ENCODE measurements at places on chromosomes 4 and X.

DNA sequence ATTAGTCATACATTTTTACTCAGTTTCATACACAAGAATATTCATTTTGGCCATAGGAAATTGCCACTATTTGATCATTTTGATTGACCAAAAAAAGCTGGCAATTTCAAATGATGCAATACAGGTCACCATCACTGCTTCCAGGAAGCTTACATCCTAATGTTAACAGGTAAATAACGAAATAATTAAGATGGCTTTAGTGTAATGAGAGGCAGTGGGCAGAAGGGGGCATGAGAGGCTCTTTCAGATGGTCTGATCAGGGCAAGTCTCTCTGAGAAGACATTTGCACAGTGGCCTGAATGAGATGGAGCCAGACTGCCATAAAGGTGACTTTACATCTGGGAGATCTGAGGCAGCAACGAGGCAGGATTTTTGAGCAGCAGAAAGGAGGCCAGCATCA, 170.7 kb downstream of the SLIT2 start:
- peak; percentile 12 for DNase-seq

GRCh38 chr4:4416981-4417380, 30.1 kb downstream of the NSG1 start:
- no peak for DNase-seq

DNA sequence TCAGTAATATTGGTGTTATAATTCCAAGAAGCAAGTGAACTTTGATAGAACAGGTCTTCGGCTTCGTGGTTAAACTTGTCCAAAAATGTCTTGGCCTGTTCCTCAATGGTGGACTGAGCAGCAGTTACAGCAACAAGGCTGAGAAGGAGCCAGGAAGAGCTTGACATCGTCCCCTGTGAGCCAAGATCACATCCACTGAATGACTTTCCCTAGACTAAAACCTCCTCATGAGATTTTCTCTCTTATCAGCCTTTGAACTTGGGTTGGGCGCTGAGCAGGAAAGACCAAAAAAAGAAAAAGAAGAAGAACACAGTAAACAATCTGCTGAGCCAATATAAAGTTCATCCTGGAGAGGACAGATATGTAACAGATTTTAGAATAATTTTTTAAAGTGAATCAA, at the start of gene ACE2:
Gene ACE2 (minus strand): TSS at position 216 of the 400 bp plus-strand sequence. CDS start 49 bp downstream, at position 167.
- DNase-seq = no peak

DNA sequence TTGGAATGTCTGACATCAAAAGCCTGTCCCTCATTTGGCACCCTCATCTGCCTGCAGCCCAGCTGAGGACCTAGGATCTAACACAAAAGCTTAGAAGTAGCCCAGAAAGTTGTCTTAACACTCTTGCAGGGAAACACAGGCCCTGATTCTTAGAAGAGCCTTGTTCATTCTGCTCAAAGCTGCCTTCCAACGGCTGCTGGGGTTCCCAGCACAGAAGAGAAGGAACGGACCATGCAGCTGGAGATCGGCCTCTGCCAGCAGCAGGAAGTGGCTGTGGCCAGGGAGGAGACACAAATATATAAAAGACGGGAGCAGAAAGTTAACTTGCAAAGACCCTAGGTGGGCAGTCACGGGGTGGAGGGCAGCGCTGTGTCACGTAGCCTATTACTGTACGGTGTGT, 20.4 kb downstream of the PRPS2 start:
- DNase-seq = no peak

DNA sequence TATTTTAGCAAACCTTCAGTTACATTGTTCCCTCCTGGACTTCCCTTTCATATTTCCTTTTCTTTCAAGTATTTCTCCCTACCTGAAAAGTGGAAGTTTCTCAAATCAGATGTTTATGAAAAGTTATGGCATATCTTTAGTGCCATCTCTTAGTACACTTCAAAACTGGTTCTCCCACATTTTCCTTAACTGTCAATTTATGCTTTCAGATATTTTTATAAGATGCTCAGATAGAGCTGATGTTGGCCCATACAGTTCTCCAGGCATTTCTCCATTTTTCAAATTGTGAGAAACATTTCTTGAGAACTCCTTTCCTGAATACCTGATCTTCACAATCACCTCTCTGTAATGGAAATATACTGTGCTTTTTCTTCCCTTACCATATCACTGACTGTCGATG, 32.5 kb upstream of the AP1AR start:
- DNase-seq = no peak

DNA sequence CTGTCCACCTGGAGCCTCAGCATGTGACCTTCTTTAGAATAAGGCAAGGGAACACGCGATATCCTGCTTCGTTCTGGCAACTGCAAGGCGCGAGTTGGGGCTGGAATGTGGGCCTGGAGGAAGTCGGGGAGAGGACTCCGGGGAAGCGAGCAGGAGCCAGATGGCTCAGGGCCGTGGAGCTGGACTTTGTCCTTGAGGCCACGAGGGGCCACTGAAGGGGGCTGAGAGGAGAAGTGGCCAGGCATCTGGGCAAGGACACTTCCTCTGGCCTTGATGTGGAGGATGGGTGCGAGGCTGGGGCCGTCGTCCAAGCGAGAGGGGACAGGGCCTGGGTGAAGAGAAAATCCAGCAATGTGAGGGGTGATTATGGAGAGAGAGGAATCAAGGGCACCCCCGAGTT, 12.2 kb upstream of the DUSP9 start:
- DNase-seq = no peak
